ENCODE measurements at places on chromosomes 4 and X.
A peak's percentile ranks its signal among the peaks of the same experiment; 100 is the strongest.

- no peak for DNase-seq
Observed at GRCh38 chrX:118100091-118100490, 16.5 kb downstream of the KLHL13 start.

DNA sequence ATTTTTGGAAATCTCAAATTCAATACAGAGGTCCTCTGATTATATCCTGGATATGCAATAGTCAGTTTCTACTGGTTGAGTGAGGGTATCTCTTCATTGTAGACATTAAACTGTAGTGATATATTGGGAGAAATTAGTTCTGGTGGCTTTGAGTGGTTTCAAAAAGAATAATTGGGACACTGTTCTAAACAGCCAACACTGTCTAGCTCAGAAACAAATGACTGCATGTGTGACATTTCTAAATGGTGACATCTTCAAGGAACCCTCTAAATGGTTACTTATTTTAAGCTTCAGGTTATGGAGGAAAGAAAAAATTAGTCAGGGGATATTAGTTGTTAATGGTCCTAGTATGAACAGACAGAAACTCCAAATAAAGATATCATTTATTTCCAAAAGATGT lies 186.2 kb downstream of the LARP7 start:
- DNase-seq = no peak

DNA sequence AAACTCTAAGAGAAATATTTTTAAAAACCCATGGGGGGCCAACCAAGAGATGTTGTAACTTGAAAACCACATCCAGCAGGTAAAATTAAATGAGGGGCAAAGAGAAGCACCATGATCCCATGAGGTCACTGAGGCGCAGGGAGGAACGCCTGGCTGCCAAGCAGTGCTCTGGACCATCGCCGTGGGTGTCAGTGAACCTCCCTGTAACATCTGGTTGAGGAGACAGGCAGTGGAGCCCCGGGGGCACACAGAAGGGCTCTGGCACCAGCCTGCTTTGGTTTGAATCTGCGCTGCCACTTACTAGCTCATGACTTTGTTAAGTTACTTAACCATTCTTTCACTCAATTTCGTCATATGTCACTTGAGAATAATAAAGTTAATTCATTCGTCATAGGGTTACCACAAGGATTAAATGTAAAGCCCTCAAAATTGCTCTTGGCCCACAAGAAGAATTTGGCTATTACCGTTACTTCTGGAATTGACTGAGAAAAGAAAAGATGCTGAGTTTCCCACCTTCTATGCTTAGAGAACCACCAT lies 41.6 kb upstream of the SLC25A4 start:
- DNase-seq = no peak

GRCh38 chr4:48180234-48180633 lies 46.2 kb upstream of the TXK start:
- no peak for DNase-seq

- no peak for DNase-seq
Observed at GRCh38 chr4:13130848-13131247, 353.3 kb downstream of the RAB28 start.

- no peak for DNase-seq
Observed at GRCh38 chr4:98682719-98683118, 24.3 kb upstream of the TSPAN5 start.

- DNase-seq = no peak
Observed at GRCh38 chr4:159401791-159402380, 299.0 kb downstream of the RAPGEF2 start.

DNA sequence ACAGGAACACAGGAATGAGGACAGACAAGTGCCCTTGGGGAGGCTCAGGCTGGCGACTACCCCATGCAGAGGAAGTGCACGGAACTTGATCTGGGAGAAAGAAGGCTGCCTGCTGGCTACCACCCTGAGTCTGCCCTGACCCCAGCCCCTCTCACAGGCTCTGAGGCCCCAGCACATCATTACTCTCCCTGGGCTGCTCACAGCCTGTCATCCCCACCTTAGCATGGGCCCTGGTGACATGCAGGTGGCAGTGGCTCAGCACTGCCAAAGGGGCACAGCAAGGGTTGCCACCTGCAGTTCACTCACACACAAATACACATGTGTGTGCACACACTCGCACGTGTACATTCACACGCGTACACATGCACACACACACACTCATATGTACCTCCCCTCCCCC lies 26.1 kb upstream of the MAMLD1 start:
- DNase-seq = no peak

- DNase-seq = peak; percentile 68
Observed at GRCh38 chrX:46704767-46705386, 54.0 kb downstream of the SLC9A7 start.

DNA sequence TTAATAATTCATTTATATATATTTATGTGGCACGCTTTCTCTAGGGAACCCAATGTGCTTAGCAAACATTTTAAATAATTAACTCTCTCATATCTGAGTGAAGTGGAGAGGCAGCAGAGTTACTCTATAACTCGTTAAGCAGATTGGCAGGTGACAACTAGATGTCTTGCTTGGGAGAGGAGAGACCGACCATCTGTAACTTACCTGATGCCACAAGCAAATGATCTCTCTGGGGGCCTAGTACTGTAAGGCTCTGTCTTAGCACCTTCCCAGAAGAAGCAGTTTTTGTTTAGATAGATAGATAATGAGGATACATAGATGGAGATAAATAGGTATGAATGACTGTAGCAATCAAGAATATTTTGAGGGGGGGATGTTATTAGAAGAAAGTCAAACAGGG lies 11.9 kb upstream of the SEL1L3 start:
- DNase-seq = no peak

- DNase-seq = no peak
Observed at GRCh38 chr4:24892778-24893177, 20.1 kb downstream of the CCDC149 start.

DNA sequence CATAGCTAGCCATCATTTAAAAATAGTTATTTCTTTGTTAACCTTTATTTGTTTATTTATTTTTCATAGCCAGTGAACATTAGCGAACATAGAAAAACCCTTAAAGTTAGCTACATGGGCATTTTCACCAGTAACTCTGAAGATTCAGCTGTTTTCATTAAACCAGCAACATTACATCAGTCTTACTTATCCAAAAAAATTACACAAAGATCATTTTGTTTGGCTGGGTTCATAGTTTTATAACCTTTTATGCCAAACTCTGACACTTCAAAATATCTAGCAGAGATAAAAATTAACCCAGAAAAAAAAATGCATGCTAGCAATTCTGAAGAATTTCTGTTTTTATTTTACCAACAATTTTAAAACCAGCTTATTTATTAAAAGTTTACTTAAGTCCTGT lies 784.1 kb downstream of the PCDH18 start:
- DNase-seq = no peak

DNA sequence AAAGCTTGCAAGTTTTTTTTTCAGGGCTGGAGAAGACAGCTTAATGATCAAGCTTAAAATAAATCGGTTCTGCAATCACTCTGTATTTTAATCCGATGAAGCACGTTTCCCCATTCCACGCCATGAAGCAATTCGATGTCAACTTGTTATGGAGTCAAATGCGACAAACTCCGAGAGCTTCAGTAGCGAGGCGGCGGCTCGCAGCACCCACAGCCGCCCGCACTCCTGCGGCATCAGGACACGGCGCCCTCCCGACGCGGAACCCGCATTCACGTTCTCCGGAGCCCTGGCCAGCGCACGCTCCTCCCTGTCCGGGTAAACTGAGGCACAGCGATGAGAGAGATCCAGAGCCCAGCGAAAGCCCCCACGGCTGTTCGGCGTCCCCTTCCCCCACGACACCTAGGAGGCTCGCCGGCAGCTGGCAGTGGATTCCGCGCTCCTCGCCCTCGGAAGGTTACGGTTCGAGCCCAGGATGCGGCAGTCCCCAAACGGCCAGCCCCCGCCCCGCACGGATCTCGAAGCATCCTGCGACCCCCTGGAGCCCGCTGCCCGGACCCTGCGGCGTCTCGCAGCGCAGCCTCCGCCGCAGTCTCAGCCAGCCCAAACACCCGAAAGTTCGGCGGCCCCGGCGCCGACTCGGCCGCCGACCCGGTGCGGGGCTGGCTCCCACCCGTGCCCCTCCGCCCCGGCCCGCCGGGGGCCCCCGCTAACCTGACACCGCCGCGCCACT lies 507 bp downstream of the MFAP3L start:
- no peak for DNase-seq

All from suppressor macrophage treated with lipopolysaccharide for 1 hour (primary cell).